ENCODE measurements at places on chromosomes 2 and 18.
A peak's percentile ranks its signal among the peaks of the same experiment; 100 is the strongest.

DNA sequence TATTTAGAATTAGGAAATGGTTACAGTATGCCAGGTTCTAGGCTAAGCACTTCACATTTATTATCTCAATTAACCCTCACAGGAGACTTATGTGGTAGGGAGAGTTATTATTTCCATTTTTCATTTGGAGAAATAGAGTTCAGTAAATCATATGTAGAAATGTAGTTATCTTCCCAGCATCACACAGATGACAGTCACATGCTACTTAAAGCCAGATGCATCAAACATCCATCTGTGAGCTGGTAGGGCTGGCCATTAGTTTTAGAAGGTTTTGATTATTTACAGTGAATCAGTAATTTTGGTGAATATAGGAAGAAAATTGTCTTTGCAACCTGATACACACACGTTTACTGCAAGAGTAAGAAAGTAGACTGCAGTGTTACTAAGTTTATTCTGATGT, 97.9 kb downstream of the RIT2 start:
- no peak for DNase-seq

GRCh38 chr18:32048507-32049091, 30.0 kb downstream of the RNF125 start:
- DNase-seq, result peak; percentile 93

GRCh38 chr2:109415581-109416013, 198.2 kb downstream of the SEPTIN10 start:
- no peak for DNase-seq

DNA sequence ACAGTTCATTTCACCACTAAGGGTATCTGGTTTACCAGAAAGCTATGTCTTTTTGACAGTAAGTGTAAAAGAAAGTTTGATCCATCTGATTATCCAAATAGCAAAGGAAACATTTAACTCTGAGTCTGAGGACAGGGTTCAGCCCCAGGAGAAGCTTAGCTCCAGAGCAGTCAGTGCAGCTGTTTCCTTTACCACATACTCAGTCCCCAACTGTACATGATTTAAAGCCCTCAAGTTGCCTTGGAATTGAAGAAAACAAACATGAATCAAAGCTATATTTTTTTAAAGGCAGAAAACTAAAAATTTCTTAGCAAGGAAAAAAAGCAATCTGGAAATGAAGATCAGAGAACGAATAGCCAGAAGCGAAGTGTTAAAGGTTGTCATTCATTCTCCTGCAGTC, 746.0 kb downstream of the METTL4 start:
- DNase-seq, result no peak

- DNase-seq, result no peak
Observed at GRCh38 chr2:15955232-15955988, 15.1 kb downstream of the MYCN start.

GRCh38 chr18:11688972-11689668, at the start of gene GNAL:
GNAL (plus strand) TSS chr18:11689264; CDS start chr18:11689564, 300 bp downstream.
- DNase-seq, result peak; percentile 92

DNA sequence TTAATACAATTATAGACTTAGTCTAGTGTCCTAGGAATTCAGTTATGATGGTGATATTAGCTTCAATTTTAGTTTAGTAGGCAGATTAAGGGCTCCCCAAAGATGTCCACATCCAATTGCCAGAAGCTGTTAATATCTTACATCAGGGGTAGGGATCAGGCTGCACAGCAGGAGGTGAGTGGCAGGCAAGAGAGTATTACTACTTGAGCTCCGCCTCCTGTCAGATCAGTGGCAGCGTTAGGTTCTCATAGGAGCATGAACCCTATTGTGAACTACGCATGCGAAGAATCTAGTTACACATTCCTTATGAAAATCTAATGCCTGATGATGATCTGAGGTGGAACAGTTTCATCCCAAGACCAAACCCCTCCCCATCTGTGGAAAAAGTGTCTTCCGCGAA, 54.9 kb downstream of the NYAP2 start:
- DNase-seq, result no peak

DNA sequence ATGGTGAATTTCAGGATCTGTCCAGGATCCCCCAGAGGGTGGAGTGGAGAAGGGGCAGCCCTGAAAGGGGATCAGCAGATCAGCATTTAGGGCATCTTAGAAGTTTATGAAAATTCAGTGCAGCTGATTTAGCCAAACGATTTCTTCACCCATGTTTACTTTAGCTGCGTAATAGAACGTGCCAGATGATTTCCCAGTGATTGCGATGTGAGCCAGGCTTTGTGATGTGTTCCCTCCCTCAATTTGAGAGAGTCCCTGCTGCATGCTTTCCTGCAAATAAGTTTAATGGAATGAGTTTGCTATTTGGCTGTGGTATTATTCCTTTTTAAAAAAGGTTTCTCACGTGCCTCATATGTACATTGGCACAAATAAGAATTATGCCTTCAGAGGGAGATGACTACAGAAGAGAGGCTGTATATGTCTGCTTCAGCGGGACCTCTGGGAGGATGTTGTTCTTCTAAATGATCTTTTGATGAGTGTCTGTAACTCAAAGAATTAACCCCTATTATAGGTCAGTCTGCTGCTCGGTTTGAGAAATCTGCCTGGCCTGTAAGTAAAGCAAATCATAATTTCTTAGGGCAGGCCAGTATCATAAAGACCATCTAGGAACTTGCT, 111.9 kb downstream of the MRO start:
- DNase-seq, result peak; percentile 15

- no peak for DNase-seq
Observed at GRCh38 chr2:33121416-33121815, 174.7 kb downstream of the LTBP1 start.

DNA sequence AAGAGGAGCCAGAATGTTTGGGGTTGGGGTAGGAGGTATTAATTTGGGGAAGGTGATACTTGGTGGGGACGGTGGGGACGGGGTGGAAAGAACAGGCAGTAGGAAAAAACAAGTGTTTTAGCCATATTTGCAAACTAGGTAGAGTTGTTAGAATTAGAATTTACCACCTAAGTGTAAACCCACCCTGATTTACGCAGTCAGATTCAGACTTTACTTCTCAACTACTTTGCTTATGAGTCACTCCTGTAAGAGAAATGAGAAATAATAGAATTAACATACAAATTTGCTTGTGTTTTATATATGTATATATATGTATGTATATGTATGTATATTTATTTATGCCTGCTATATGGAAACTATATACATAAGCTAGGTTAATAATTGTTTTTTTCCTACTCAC, 1168.2 kb upstream of the ZEB2 start:
- DNase-seq, result no peak

GRCh38 chr18:58781627-58782194, 83.0 kb upstream of the ZNF532 start:
- DNase-seq, result peak; percentile 91

GRCh38 chr2:128502638-128503246, 184.1 kb upstream of the HS6ST1 start:
- DNase-seq, result no peak

- no peak for DNase-seq
Observed at GRCh38 chr2:22215517-22215916, 1091.7 kb downstream of the TDRD15 start.

- no peak for DNase-seq
Observed at GRCh38 chr2:183192343-183192742, 68.1 kb downstream of the NUP35 start.

DNA sequence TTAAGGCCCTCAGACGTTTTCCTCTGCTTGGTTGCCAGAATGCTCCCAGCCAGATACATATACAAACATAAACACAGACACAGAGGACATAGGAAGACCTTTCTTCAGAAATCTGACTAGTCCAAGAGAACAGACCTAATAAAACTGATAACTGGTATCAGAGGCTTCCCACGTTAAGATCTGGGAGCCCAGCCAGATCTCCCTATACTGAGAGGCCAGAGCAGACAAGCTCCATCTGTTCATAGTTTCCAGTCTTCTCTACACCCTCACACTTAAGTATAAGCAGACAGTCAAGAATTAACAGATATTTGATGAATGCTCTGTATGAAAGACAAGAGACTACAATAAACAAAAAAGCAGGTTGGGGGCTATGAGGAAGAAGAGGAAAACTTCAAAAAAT, 240.5 kb upstream of the CHAC2 start:
- DNase-seq, result no peak

DNA sequence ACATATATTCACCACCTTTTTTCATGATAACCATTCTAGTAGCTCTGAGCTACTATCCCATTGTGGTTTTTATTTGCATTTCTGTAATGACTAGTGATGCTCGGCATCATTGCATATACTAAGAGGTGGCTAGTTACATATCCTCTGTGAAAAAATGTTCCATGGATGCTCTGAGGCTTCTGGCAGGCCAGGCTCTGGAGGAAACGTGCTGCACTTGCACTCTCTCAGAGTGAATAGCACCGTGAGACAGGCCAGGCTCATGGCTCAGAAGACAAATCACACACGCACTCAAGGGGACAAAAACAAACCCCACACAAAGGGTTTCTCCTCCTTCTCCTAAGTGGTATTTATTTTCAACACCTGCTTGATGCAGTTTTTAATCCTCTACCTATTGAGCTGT, 1085.3 kb upstream of the CNTNAP5 start:
- no peak for DNase-seq

DNA sequence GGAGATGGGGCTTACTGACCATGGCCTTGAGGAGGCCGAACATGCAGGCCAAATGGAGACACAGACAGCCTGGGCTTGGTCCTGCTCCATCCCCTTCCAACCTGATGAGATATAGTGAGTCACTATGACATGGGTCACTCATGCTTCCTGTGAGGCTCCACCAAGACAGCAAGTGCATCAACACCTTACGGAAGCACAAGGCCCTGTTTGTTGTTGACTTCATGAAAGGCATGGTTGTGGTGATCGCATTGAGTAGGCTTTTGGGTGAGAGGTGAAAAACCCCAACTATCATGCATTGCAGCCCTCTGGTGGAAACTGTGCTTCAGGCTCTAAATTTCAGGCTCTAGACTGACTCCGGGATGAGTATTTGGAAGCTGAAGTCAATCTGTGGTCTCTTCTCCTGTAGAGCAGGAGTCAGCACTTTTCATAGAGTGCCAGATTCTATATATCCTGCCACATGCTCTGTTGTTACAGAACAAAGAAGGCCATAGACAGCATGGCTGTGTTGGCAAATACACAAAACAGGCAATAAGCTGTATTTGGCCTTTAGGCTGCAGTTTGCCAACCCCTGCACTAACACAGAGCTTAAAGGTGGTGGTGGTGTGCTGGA, 10.1 kb downstream of the IL37 start:
- DNase-seq, result peak; percentile 14

- no peak for DNase-seq
Observed at GRCh38 chr18:37967261-37967660, 401.7 kb upstream of the CELF4 start.

GRCh38 chr2:218327451-218328210, 29.0 kb upstream of the CATIP start:
- no peak for DNase-seq

GRCh38 chr2:201795607-201796477, 10.5 kb upstream of the CDK15 start:
- peak; percentile 74 for DNase-seq

- DNase-seq, result no peak
Observed at GRCh38 chr2:15852811-15853210, 87.5 kb upstream of the MYCN start.

DNA sequence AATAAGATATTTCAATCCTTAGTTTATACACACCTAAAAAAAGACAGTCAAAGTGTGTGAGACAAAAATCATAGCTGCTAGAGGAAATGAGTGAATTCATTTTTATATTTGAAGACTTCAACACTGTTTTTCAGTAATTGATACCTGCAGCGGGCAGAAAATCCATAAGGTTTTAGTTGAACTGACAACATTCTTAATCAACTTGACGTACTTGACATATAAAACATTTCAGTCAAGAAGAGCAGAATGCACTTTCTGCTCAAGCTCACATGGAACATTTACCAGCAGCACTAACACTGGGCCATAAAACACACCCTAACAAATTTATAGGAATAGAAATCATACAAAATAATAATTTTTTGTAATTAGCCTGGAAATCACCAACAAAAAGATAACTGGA, 959.6 kb upstream of the SOX11 start:
- DNase-seq, result no peak

GRCh38 chr2:11127761-11128160, 27.5 kb upstream of the SLC66A3 start:
- no peak for DNase-seq

GRCh38 chr2:231519975-231520555, 10.2 kb downstream of the NMUR1 start:
- DNase-seq, result no peak

- no peak for DNase-seq
Observed at GRCh38 chr2:177549171-177549570, 156.6 kb downstream of the AGPS start.

GRCh38 chr18:51053814-51054213, 23.8 kb downstream of the SMAD4 start:
- DNase-seq, result peak; percentile 26

DNA sequence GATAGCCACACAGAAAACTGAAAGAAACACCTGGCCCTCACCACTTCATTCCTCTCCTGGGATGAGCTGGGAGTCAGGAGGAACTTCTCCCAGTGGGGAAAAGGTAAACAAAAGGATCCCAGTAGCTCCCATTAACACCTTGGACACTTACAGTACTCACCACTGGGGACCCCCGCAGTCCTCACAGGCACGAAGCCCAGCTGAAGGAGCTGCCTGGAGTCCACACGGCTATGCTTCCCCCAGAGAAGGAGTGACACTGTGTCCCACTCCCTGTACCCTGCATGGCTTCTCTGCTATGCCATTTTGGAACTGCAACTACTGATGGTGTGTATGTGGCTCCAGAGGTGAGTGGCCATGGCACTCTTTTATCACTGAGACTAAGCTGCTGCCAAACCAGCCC, 1565.1 kb downstream of the LRP1B start:
- no peak for DNase-seq

- DNase-seq, result no peak
Observed at GRCh38 chr2:95539836-95540235, 52.0 kb upstream of the TRIM43 start.

GRCh38 chr2:62660087-62660486, 45.4 kb upstream of the EHBP1 start:
- DNase-seq, result no peak

- DNase-seq, result peak; percentile 79
Observed at GRCh38 chr2:61993422-61994024, 88.0 kb downstream of the COMMD1 start.

DNA sequence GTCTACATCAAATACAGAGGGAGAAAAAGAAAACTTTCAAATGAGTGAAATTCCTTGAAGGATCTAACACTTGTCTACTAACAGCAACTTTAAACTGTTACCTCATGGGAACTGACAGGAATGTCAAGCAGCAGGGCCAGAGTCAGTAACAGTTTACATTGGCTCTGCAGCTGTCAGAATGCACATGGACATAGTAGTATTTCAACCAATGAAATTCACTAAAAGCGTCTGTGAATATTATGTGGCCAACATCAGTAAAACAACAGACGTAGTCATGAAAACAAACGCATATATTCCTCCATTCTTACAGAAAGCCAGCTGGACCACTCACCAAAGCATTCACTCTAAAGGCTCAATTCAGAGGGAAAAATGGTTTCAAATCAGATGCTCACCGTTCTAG, 79.3 kb upstream of the RNU4ATAC start:
- DNase-seq, result peak; percentile 12

DNA sequence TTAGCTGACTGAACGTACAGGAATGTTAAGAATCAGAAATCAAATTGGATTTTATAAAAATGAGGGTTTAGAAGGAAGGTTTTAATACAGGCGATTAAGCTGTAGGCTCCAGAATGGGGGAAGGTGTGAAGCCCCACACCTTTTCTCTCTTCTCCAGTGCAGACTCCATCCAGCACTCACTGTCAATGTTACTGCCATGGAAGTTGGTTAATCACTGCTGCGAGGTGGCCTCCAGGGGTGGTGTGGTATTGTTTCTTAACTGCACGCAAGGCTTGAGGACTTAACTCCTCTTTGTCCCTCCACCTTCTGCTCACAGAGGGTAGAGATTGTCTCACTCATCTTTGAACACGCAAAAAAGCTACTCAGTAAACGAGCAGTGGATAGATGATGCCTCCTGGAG, 26.9 kb upstream of the YWHAQ start:
- DNase-seq, result no peak
